KG1 (cell line): ENCODE measurements at places on chromosomes 1 and 21.

DNA sequence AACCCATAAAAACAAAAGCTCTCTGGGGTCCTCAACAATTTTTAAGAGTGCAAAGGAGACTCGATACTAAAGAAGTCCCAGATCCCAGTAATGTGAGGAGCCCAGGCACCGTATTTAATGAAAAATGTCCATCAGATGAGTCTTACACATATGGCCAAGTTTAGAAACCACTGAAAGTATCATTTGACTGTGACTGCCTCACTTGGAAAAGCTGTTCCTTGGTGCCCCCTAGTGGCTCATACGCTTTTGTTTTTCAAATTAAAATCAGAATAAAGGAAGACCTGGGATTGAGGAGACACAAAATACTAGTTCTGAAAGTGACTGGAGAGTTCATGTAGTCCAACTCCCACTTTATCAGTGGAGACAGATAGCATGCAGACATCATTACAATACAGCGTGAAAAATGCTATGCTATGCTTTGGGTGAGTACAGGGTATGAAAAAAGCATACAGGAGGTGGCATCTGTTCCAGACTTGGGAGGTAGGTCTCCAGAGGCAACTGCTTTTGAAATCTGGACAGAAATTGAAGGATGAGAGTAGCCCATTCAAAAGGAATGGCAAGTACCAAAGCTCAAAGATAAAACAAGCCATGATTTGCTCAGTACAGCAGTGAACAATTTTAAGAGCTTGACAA, 33.8 kb downstream of the GDAP2 start:
- peak; percentile 4 for DNase-seq

GRCh38 chr1:202291001-202291400, 50.7 kb downstream of the UBE2T start:
- no peak for DNase-seq

- DNase-seq: no peak
Measured at GRCh38 chr1:47587891-47588582, 150.2 kb downstream of the FOXD2 start.

DNA sequence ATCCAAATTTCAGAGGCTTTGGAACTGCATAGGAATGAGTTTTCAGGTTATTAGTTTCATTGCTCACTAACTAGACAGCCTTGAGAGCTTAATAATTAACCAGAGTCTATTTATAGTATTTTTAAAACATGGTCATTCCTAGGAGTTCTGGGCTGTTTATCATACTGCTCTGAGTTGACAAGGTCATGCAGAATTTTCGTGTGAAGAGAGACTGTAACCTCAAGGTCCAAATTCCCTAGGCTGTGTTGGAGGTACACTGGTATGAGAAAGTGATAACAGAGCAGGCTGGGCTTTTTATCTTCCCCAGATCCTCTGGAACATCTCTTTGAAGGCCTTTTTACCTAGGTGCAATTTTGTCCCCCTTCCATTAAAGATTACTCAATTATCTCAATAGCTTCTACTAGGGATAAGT, 736.3 kb downstream of the LTN1 start:
- DNase-seq: no peak

- no peak for DNase-seq
Measured at GRCh38 chr1:182855911-182856310, 16.8 kb downstream of the DHX9 start.

GRCh38 chr1:188325211-188325610, 1496.5 kb downstream of the PLA2G4A start:
- no peak for DNase-seq

GRCh38 chr1:112702067-112702395, 4.9 kb downstream of the RHOC start:
- DNase-seq: no peak

GRCh38 chr21:44919111-44919912, 1.4 kb downstream of the ITGB2 start:
- DNase-seq: no peak
